ENCODE measurements at places on chromosomes 2 and 18.
A peak's percentile ranks its signal among the peaks of the same experiment; 100 is the strongest.

DNA sequence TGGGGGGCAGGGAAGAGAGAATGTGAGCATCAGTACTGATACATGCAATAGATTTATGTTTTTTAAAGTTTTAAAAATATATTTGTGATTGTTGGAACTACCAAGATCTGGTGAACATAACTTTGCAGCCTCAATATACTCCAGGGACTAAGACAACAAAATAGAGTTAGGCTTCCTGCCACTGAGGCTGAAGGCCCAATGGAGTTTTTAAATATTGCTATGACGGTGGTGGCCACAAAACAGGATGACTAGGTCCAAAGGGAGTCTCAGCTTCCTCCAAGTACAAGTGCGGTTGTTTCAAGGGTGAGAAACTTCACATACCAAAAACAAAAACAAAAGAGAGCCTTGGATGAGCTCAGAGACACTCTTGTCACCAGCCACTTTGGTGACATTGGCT lies 72.9 kb downstream of the CCBE1 start:
- no peak for DNase-seq

- no peak for DNase-seq
Observed at GRCh38 chr2:192443831-192444230, 249.1 kb upstream of the TMEFF2 start.

DNA sequence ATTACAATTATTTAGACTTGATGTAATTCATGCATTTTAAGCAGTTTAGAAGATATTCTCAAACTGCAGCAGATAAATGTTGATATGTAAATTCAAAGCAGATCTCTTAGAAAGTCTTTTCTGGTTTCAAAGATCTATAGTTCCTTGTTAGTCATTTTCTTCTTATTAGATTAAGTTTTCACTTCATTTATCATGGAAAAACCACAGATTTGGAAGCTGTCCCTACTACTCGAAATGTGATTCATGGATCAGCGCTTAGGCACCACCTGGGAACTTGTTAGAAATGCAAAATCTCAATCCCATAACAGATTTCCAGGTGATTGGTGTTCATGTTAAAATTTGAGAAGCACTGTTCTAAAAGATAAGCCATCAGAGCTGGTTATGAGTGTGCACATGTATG lies 92.8 kb upstream of the CDH2 start:
- no peak for DNase-seq

- no peak for DNase-seq
Observed at GRCh38 chr2:46147626-46148368, 149.4 kb upstream of the EPAS1 start.

GRCh38 chr2:126953483-126953882 lies 54.8 kb downstream of the TEX51 start:
- DNase-seq, result no peak

DNA sequence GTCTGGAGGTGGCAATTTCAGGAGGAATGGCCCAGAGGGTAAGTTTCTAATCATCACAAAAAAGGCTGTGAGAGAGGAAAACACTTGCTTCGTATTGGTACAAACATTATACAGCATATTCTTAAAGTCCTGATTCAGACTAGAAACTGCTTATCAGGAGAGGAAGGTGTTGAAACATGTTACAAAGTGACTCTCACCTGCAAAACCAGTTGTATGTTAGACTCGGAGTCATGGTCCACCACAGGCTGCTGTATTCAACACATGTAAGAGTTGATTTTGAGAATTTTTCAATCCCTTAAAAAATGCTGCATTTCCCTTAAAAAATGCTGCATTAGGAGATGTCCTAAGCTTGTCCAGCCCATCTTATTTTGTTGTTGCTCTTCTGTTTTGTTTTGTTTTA lies 61.5 kb downstream of the MBP start:
- no peak for DNase-seq

DNA sequence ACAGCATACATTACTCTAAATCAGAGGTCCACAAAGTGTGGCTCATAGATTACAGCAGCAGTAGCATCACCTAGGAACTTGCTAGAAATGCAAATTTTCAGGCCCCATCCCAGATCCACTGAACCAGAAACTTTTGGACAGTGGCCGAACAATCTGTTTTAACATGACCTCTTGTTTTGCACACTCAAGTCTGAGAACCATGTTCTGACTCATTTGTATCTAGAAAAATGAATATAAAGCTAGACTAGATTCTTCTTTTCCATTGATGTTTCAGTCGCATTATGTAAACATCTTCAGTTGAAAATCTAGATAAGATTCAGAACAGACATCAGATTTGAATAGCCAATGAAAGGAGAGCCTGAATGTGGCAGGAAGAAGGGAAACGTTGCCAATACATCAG lies 608.8 kb downstream of the LRP1B start:
- DNase-seq, result peak; percentile 22

- DNase-seq, result no peak
Observed at GRCh38 chr2:29628862-29629261, 292.5 kb downstream of the ALK start.

GRCh38 chr18:49613641-49614151 lies 51.8 kb downstream of the LIPG start:
- DNase-seq, result no peak

DNA sequence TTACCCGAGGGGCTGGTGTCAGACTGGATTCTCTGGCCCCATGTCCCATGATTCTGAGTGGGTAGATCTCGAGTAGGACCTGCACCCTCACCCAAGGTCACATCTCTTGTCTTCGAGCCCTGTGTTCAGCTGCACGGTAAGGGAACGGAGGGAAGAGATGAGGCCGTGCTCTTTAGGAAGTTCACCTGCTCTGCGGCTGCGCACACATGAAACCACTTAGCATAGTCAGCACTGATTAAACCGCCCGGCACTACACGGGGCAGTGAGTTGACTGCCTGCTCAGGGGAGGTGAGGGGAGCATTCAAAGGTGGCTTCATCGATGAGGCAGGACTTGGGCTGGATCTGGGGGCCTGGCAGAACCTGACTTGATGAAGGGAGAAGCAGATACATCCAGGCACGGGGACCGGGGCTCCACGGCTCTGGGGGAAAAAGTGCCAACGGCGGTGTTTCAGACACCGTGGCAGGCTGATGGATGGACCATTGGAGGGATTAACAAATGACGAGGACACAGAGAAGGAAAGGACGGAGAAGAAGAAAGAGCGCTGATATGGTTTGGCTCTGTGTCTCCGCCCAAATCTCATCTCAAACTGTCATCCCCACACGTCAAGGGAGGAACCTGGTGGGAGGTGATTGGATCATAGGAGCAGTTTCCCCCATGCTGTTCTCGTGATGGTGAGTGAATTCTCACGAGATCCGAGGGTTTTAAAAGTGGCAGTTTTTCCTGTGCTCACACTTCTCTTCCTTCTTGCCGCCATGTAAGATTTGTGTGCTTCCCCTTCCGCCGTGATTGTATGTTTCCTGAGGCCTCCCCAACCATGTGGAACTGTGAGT lies 248.6 kb downstream of the CYP26B1 start:
- no peak for DNase-seq

DNA sequence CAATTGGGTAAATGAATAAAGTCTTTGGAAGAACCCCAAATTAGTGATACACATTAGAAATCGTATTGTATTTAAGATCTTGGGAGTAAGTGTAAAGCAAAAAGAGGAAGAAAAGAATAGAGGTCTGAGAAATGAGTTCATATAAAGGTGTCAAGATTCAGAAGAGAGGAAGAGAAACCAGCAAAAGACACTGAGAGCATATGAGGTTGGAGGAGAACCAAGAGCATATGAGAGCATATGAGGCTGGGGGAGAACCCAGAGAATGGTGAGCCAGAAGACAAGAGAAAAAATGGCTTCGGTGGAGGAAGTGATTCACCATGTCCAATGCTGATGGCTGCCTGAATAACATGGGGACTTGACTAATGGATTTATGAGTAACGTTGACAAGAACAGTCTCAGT lies 620.1 kb upstream of the GCFC2 start:
- DNase-seq, result peak; percentile 53

- DNase-seq, result no peak
Observed at GRCh38 chr2:235587202-235587601, 93.4 kb downstream of the AGAP1 start.

- DNase-seq, result no peak
Observed at GRCh38 chr2:111135910-111136297, 15.2 kb downstream of the BCL2L11 start.

GRCh38 chr2:113878743-113879142 lies 11.1 kb upstream of the ACTR3 start:
- no peak for DNase-seq

DNA sequence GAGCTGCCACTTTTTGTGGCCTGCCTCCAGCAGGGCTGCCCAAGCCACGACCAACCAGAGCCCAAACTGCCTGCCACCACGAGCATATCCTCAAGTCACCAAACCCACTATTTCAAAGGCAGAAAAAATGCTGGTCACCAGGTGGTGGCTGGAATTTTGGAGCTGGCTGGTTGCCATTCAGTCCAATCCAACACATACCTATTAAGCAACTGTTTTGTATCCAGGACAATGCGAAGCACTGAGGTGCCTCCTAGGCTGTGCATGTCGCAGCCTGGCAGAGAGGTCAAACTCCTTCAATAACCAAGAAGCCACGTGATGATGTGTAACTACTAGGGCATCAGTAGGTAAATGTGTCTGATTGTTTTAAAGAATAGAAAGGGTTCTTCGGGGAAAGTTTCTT lies 108.3 kb upstream of the PPP1CB start:
- no peak for DNase-seq

DNA sequence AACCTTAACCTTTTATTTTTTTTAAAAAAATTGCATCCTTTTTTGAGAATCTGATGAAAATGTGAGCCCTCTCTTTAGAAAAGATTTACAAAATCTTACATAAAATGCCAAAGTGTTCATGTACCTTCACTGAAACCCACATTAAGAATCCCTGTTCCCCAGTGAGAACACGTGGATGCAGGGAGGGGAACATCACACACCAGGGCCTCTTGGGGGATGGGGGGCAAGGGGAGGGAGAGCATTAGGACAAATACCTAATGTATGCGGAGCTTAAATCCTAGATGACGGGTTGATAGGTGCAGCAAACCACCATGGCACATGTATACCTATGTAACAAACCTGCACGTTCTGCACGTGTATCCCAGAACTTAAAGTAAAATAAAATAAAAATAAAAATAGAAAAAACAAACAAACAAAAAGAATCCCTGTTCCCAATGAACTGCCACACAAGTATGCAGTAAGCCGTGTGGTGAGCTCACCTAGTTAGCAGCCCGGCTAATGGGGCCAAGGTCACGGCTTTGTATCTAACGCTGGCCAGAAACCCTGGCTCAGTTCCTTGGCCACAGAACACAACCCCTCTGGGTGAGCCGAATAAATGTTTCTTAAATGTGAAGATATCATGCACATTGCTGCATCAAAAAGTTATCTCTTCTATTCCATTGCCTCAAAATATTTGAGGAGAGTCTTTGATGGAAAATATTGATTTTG lies 41.4 kb downstream of the CHST9 start:
- DNase-seq, result no peak

DNA sequence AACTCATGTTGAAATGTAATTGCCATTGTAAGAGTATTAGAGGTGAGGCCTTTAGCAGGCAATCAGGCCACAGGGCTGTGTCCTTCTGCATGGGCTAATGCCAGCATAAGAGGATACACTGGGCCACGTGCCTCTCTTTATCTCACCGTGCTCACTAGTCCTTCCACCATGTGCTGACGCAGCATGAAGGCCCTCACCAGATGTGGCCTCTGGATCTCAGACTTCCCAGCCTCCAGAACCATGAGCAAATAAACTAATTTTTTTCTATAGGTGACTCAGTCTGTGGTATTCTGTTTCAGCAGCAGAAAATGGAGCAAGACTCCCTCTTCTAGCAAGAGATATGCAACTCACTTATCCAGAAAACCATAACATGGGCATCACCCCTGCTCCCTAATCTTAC lies 149.7 kb upstream of the ZNF236 start:
- DNase-seq, result no peak

DNA sequence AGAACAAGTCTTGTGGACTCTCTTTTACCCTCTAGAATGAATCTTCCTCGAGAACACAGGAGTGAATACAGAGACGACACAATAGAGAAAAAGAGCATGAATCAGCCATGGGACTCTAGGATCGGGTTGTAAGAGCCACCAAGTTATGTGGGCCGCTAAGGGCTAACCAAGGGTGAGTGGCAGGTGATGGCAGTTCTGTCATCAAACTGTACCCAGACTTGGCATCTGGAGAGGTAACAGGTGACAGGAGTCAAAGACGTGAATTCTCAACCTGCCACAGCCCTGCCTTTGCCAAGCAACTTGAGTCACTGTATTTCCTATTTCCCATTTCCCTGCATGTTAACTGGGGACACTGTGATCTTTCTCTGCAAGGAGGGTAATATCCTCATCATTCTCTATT lies 11.2 kb downstream of the SERPINE2 start:
- DNase-seq, result no peak

- DNase-seq, result no peak
Observed at GRCh38 chr2:66573821-66574233, 138.9 kb downstream of the MEIS1 start.

- no peak for DNase-seq
Observed at GRCh38 chr18:38010971-38011857, 445.6 kb upstream of the CELF4 start.

DNA sequence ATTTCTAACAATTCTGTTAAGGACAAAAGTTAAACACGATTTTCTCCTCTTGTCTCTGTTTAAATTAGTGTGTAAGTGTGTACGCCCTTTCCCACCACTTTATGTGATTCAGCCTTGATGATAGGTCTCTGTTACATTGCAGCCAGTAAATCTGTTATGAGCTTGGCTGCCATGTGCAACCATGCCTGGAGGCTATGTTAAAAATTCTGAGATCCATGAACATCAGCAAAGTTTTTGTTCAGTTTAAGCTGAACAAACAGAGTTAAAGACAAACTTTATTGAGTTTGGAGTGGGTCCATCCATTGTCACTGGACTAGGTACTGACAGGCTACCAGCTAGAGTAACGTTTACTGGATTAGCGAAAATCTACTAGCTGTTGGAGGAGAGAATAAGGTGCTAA lies 110.4 kb downstream of the NCKAP5 start:
- no peak for DNase-seq

Data from GM12865 (cell line).